ENCODE measurements at places on chromosomes 4 and X.

DNA sequence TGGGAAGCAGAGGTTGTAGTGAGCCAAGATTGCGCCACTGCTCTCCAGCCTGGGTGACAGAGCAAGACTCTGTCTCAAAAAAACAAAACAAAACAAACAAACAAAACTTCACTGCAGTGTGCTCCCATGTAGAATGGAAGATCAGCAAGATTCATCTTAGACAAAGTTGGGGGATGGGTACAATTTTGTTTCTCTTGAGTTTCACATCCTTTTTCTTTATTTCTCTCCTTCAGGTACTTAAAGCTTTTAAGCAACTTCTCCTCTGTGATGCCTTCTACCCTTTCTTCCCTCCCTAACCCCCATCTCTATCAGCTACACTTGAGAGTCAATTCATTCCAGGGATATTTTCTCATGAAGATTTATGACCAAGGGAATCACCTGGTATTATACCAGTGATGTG, 15.5 kb upstream of the RBBP7 start:
- no peak for DNase-seq

- no peak for DNase-seq
These were observed 252.8 kb upstream of the SLC7A11 start for GRCh38 chr4:138494931-138495330.

- DNase-seq: peak; percentile 86
These were observed 9.2 kb upstream of the FAM53A start for GRCh38 chr4:1693131-1693896.

- DNase-seq: no peak
These were observed 15.4 kb downstream of the SNX12 start for GRCh38 chrX:71052721-71053120.

DNA sequence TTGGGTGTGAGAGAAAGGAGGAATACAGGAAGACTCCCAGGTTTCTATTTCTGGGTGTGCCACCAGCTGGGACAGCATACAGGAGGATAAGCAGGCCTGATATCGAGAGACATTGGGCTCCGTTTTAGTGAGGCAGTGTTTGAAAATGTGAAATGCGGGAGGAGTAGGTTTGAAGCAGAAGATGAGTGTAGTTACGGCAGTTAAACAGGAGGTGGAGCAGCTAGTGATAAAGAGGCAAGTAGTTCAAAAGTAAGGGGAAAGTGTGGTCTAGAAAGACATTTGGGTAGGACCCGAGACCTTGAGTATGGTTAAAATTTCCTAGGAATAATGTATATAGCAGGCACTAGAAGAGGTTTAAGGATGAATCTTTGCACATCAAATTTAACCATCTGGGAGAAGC, 42.4 kb downstream of the DCUN1D4 start:
- no peak for DNase-seq

DNA sequence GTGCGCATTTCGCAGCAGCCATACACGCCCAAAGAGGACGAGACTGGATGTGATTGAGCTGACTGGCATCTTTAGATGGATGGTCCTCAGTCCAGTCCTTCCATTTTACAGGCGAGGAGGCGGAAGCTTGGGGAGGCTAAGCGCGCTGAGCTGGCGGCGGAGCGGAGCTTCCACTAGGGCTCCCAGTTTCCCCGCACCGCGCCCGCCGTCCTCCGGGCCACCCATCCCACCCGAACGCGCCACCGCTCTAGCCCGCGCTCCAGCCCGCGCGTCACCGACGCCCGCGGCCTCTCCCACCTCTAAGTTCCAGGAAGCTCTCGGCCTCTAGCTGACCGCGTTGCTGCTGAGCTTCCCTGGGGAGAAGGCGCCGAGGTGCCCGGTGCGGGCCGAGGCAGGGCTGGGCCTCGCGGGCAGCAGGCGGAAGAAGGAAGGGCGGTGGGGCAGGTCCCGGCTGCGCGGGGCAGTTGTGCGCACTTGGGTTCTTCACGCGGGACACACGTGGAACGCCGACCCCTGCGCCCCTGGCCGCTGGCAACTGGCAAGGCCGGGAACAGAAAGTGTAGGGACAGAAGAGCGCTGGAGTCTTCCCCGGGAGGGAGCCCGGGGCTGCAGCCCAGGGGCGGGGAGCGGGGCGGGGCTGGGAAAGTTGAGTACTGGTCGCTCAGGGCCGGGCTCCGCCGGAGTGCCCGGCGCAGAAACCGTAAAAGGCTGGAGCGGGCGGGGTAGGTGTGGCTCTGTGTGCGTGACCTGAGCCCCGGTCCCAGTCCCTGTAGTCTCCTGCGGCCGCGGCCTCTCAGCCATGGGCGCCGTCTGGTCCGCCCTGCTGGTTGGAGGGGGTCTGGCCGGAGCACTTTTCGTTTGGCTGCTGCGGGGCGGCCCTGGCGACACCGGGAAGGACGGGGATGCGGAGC, at the start of gene STBD1:
Gene STBD1 (plus strand): TSS at position 763 of the 911 bp plus-strand sequence. CDS start 37 bp downstream, at position 800.
- no peak for DNase-seq

DNA sequence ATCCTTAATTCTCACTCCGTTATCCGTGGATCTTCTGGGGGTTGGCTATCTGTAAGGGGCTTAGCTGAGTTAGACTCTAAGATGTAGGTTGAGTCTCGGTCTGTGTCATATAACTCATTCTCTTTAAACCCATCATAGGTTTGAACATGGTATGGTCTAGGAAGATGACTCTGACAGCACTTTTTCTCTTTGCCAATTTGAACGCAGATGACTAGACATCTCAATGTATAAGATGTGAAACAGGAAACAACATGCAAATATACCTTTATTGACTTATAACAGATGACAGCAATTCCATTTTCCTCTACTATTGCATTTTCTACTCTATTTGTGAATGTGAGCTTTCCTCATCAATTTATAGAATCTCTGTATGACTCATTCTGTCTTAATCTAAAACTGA, 634.8 kb upstream of the MAGEB2 start:
- DNase-seq: no peak

GRCh38 chr4:1411436-1412375, 5.5 kb upstream of the NKX1-1 start:
- no peak for DNase-seq

GRCh38 chr4:138602664-138603063, 360.5 kb upstream of the SLC7A11 start:
- no peak for DNase-seq

- DNase-seq: no peak
These were observed 11.9 kb upstream of the ASIC5 start for GRCh38 chr4:155877971-155878370.

- no peak for DNase-seq
These were observed 93.0 kb downstream of the MAGEE1 start for GRCh38 chrX:76520273-76521054.

- no peak for DNase-seq
These were observed 67.9 kb upstream of the SLC4A4 start for GRCh38 chr4:71270901-71271300.

- no peak for DNase-seq
These were observed 1102.0 kb downstream of the C4orf33 start for GRCh38 chr4:130197946-130198345.

GRCh38 chr4:24748758-24749350, 46.5 kb upstream of the SOD3 start:
- no peak for DNase-seq

DNA sequence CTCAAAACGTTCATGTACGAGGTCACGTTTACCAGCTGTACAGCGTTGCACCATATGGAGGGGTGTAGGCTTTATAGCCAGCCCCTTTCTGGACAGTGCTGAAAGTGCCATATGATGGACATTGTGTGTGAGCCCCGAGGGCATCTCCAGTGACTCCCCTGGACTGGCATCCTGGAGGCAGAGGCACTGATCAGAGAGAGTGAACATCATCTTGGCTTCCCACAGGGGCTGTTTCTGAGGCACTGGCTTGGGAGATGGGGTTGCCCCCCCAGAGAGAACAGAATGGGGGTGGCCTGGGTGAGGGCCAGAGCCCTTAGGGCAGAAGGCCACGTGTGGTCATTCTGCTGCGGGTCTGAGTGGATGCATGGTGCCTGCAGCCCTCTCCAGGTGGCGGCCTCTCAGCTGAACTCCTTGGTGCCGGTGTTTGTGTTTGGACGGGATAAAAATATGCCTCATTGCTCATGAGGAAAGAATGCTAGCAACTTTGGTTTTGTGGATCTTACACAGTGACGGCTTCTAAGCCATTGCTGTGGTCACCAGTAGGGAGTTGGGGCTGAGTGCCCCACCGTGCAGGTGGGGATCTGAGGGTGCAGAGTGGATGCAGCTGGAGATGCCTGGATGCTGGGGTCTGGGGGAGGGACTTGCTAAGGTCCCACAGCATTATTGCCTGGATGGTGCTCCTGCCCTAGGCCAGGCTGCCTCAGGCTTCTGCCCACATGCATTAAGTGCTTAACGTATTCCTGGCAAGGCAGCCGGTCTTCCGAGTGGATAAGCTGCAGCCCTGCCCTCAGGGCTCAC, 3.4 kb downstream of the WFS1 start:
- no peak for DNase-seq

DNA sequence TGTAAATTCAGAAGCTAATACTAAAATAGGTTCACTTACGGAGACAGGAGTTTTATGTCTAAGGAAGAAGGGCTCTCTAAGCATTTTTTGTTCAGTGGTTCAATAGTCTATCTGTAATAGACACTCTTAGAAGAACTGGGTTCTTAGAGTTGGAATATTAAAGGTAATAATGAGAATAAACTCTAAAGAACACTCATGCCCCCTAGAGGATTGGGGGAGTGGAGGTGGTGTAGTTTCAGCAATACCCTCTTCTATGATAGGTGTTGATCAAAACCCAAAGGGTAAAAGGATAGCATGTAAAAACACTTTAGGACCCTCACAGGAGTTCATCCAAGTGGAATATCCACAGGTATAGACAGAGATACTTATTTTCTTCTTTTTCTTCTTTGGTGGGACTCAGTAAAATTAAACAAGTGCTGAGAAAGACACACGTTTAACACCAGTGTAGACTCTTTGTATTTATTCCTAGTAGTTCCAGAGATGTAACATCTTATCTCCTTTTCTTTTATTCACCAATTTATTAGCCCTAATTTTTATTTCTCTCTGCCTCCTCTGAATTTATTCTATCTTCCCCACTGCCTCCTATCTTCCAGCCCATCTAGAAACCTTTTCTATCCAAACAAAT, 25.7 kb upstream of the MND1 start:
- peak; percentile 48 for DNase-seq

DNA sequence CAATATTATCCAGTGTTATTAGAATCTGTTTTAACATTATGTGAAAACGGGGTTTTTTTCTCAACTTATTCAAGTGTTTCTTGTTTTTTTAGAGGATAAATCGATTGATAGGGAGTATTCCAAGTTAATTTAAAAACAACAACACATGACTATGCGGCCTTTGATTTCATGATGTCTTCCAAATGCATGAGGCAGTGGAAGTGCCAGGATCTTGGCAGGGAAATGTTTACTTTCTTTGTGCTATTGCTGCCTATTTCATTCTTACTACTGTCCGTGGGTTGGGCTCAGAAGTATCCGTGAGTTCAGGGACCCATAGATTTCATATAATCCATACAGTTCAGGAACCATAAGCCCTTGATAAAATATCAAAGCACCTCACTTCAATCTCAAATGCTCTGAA, 64.6 kb downstream of the ABCG2 start:
- DNase-seq: no peak

- DNase-seq: no peak
These were observed 30.6 kb upstream of the ANTXR2 start for GRCh38 chr4:80103629-80104028.

DNA sequence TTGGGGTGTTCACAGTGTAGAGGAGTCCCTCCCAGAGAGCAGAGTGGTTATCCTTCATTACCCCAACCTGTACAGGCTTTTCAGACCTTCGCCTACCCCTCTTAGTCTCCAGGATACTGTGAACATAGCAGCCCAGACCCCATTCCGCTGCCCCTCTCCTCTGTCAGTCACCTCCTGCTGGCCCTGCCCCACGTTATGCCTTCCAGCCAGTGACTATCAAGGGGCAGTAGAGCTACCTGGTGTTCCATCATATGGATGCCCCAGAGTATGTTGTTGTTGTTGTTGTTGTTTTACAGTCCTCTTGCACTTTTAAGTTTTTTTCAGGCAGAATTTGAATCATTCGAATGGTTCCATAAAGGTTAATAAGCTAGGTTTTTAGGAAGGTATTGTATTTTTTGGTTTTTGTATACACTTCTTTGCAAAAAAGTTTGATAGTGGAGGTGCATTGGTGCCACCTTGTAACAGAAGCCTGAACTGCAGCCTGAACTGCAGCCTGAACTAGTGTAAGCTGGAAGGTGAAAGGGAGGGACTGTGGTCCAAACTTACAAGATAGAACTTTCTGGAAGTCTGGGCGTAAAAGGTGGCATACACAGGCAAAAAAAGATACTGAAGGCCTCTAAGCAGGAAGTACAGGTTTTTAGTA, 101.4 kb upstream of the RAB40AL start:
- peak; percentile 0 for DNase-seq

- no peak for DNase-seq
These were observed 106.7 kb upstream of the GRXCR1 start for GRCh38 chr4:42785817-42786216.

GRCh38 chr4:113410686-113411085, 350.9 kb downstream of the CAMK2D start:
- DNase-seq: no peak

DNA sequence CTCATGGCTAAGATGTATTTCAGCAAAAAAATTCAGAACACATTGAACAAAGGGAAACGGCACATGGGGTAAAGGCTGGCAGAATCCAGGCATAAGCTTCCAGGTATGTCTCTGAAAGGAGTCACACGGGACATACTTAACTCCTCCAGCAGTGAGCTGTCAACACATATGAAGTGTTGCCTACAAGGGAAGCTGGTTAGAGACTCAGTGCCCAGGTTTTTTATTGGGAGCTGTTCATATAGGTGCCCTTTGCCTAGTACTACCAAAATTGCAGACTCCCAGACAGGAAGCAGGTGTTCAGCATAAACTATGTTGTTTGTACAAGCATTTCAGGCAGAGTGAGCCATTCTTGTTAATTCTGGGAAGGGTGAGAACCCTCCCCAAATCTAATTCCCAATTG, 77.4 kb upstream of the PUDP start:
- no peak for DNase-seq

- DNase-seq: no peak
These were observed 39.3 kb downstream of the ATP2B3 start for GRCh38 chrX:153556767-153557166.

- no peak for DNase-seq
These were observed 37.1 kb upstream of the STX18 start for GRCh38 chr4:4578981-4579380.

- DNase-seq: no peak
These were observed 72.4 kb downstream of the ANKRD50 start for GRCh38 chr4:124640022-124640730.

GRCh38 chr4:31160146-31160545, 440.0 kb downstream of the PCDH7 start:
- no peak for DNase-seq

- no peak for DNase-seq
These were observed 126.5 kb downstream of the STIM2 start for GRCh38 chr4:26987191-26987590.
